ENCODE measurements at places on chromosomes 12 and 14. TPM values are rescaled to one million over a fixed set of nuclear protein-coding genes. Genes with fewer than 3 reads are reported as not detected.

NKX2-1 gene
- 0.22 TPM for total RNA-seq

LMNTD1 gene
- not detected for total RNA-seq

CLEC7A gene
- 32.4 TPM for total RNA-seq

SMCO2 gene
- 0.40 TPM for total RNA-seq

CLEC6A gene
- total RNA-seq, result not detected

CIROP gene
- not detected for total RNA-seq

KTN1 gene
- total RNA-seq, result 243 TPM

SPRYD3 gene
- total RNA-seq, result 61.0 TPM

KCNC2 gene
- total RNA-seq, result not detected

GYS2 gene
- 0.27 TPM for total RNA-seq

DNA sequence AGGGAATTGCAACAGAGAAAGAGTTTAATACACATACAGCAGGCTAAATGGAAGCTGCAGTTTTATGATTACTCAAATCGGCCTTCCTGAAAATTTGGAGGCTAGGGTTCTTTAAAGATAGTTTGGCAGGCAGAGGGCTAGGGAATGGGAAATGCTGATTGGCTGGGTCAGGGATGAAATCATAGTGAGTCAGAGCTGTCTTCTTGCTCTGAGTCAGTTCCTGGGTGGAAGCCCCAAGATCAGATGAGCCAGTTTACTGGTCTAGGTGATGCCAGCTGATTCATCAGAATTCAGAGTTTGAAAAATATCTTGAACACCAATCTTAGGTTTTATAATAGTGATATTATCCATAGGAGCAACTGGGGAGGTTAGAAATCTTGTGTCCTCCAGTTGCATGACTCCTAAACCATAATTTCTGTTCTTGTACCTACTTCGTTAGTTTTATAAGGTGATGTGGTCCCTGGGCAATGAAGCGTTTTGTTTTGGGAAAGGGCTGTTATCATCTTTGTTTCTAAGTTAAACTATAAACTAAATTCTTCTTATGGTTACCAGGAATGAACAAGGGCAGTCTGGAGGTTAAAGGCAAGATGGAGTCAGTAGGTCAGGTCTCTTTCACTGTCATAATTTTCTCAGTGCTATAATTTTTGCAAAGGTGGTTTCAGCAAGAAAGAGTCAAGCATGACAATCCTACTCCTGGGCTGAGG lies 257.8 kb upstream of the CCDC196 start:
- DNase-seq, result no peak

- DNase-seq, result no peak
Observed at GRCh38 chr12:61750604-61751003, 509.6 kb upstream of the USP15 start.

DNA sequence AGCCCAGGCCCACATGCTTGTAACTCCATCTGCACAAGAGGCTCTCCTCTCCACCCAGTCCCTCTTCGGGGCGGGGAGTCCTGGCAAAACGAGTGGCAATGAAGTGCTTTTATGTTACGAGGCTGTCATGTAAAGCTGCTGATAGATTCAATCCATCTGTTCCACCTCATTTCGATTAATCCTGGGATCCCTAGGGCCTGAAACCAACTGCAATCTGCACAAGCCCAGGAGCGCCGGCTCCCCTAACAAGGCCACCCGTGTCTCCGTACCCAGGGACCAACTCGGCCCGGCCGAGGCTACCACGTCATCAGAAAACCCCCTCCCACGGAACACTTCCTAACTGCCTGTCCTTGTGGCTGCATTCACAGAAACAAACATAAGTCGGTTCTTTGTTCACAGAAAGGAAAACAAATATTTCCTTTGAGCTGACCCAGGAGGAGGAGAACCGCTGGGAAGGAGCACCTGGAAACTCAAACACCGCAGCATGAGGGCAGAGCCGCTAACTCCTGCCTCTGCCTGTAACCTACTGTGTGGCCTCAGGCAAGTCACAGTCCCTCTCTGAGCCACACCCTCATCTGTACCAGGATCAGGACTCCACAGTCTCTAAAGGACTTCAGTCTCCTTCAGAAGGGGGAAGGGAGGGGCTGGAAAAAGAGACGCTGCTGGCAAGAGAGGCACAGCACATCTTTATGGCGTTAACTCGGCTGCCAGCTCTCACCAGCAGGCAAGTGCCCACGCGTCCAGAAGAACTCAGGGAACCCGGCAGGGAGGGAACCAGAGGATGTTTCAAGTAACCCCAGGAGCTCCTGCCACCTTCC lies 47.8 kb downstream of the CCDC88C start:
- DNase-seq, result no peak

GRCh38 chr12:4478933-4479332 lies 33.3 kb upstream of the FGF6 start:
- no peak for DNase-seq

- DNase-seq, result no peak
Observed at GRCh38 chr12:30707613-30708342, 12.1 kb upstream of the IPO8 start.

- DNase-seq, result no peak
Observed at GRCh38 chr14:41355866-41356265, 250.8 kb upstream of the LRFN5 start.

- no peak for DNase-seq
Observed at GRCh38 chr12:104502217-104502616, 45.5 kb downstream of the CHST11 start.

DNA sequence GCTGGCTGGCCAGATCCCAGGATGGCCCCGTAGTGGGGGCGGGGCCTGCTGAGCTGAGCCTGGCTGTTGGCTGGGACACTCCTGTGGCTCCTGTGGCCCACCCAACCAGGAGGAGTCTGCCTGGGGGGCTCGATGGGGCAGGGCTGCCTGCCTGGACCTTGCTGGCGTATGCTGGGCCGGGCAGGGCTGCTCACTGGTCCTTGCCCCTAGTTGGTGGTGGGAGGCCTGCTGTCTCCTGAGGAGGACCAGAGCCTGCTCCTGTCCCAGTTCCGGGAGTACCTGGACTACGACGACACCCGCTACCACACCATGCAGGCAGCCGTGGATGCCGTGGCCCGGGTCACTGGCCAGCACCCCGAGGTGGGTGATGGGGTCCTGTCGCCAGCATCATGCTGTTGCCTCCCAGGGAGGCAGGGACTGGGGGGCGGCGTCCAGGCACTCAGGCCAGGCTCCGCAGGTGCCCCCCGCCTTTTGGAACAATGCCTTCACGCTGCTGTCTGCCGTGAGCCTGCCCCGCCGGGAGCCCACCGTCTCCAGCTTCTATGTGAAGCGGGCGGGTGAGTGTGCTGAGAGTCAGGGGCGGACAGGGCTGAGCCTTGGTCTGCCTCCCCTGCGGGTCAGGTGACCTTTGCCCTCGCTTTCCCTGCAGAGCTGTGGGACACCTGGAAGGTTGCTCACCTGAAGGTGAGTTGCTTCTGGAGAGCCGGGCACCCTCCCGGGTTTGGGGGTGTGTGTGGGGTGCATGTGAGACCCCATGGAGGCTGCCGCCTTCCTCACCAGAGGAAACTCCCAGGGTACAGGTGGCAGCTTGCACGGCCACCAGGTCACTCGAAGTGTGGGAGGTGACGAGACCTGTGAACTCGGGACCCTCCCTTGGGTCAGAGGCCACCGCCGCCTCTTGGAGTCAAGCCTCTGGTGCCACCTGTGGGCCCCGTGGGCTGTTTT lies 3.4 kb downstream of the NOC4L start:
- peak; percentile 59 for DNase-seq

DNA sequence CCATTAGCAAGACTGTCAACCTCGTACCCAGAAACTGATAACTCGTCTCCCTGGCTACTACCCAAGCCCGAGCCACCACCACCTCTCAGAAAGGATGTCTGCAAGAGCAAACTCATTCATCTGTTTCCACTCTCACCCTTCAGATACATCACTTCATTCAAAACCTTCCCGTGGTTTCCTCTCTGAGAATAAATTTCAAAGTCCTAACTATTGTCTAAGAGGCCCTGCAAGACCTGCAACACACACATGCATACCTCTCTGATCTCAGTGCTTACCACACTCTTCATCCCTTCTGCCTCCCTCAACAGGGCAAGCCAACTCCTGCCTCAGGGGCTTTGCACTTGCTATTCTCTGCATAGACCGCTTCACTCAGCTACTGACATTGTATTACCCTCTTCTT lies 40.6 kb downstream of the PPP1R13B start:
- DNase-seq, result no peak

- no peak for DNase-seq
Observed at GRCh38 chr12:64733857-64734256, 25.3 kb downstream of the GNS start.

DNA sequence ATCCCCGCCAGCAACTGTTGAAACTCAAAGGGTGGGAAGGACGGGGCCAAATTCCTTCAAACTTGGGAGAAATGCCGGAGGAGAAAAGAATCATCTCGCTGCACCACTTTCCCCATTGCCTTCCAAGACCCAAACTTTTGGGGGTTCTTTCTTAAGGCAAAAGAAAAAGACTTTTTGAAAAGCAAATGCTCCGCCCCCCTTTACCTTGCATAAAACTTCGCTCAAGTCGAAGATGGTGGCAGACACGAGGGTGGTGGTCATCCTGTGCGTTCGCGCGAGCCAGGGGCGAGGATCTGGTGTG lies 239 bp downstream of the ZFP36L1 start:
- no peak for DNase-seq

- no peak for DNase-seq
Observed at GRCh38 chr12:48572326-48572725, 2.5 kb upstream of the LALBA start.

GRCh38 chr14:70651522-70651921 lies 9.8 kb downstream of the TTC9 start:
- no peak for DNase-seq

DNA sequence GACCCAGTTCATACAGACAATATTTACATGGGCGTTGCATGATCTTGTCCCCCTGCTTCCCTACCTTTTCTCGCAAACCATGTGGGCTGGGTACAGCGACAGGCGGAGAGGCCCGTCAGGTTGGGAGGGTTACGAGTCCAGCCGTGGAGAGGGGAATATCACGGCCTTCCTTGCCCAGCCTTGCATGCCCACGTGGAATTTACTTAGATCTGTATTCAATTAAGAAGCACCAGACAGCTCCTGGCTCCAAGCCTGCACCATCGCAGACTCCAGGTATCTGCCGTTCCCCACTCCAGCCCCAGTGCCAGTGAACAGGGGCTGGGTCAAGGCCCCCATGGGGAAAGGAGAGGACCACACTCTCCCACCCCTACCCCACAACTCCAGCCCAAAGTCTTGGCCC lies 29.8 kb downstream of the BCL11B start:
- DNase-seq, result no peak

DNA sequence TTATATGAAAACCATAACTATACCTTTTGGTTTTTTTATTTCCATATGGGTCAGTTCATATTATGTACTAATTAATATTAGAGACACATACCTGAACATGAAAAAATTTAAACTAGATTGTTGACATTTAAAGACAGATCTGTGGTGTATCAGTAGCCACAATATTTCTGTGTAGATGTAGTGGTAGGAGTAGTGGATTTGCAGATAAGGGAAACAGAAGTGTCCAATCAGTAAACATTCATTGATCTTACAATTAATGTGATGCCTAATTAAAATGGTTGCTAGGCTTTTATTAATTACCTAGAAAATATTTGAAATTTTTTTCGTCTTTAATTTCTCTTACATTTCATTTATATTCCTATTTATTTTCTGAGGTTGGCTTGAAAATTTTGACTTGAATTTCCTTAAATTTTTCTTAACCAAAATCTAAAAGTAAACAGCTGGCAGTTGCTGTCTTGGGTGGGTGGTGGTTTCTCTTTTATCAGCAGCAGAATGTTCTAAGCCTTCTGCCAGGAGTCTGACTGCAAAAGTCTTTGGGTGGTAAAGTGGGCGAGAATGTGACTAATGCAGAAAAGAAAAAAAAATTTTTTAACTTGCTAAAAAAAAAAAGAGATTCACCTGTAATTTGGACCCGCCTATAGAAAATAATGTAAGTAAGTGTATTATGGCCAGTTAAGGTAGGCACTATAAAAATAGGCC lies 2.4 kb downstream of the FGFR1OP2 start:
- no peak for DNase-seq

- no peak for DNase-seq
Observed at GRCh38 chr12:127179176-127179575, 1087.8 kb upstream of the TMEM132C start.

DNA sequence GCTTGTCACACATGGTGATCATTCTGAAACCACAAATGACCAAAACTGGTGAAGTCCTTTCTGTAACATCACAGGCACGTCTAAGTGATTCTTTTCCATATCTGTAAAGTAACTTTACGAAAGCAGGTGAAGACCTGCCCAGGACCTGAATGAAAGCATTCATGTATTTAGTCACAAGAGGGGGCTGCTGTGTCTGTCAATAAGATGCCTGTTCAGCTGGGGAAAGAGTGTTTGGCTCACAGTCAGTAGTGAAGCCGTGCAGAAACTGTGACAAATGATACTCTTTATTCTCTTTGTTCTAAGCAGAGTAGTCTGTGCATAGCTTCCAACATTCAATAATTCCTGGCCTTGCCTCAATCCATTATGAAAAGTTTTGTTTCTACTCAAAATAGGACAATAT lies 373.5 kb upstream of the OR4E1 start:
- DNase-seq, result no peak

DNA sequence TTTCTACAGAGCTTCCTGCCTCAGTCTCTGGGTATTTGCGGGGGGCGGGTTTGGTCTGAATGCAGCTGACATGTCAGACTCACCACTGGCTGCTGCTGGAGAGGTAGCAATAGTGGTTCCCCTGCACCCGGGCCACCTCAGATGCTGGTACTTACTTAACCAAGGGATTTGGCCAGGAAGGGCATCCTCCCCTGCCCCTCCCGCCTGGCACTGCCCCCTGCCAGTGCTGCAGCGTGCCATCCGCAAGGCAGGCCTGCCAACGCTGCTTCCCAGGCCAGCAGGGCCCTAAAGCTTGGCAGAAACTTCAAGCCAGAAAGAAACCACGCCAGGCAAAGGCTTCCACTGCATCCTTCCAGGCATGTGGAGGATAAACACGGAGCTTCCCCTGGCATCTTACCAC lies 22.1 kb downstream of the RAB35 start:
- no peak for DNase-seq

DNA sequence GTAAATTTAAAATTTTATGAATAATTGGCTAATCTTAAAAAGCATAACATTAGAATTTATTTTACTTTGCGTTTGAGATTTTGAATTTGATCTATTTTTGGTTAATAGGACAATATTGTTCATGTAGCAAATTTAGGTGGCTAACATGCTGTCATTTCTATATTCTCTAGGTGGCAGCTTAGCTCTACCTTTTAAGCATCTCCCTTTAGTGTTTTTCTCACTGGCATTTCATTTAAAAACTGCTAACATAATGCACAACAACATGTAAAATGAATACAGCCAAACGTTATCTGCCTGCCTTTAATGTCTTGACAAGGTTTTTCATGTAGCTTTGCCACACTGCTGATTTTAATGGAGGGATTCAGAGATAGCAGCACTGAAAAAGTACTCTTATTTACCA lies 272.4 kb upstream of the FBXO33 start:
- DNase-seq, result no peak

Data from sciatic nerve (tissue), 2 donors.